Stimulated activated CD8-positive, alpha-beta memory T cell treated with anti-CD3 and anti-CD28 coated beads, Interleukin-15, amount 100 ng/mL, for 24 hours (primary cell): ENCODE measurements at places on chromosomes 2 and 18.

- no peak for DNase-seq
Measured at GRCh38 chr18:38239606-38240005, 674.0 kb upstream of the CELF4 start.

DNA sequence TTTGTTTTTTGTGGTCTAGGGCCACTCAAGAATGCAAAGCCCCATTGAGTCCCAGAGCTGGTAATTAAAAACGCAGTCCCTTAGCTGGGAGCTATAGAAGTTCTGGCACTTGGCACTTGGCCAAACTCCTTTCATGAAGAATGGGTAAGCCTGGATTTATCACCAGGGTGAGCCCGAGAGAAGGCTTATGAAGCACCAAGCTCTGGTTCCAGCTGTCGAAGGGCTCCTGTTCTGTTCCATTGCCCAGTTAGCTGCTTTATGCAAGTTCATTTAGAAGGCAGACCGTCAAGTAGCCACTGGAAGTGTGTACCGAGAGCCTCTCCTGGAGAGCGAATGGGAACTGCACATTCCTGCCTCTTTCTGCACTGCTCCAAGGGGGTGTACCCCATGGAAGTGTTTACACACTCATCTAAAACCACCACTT is 14.2 kb downstream of the ECEL1 start:
- DNase-seq, result no peak

DNA sequence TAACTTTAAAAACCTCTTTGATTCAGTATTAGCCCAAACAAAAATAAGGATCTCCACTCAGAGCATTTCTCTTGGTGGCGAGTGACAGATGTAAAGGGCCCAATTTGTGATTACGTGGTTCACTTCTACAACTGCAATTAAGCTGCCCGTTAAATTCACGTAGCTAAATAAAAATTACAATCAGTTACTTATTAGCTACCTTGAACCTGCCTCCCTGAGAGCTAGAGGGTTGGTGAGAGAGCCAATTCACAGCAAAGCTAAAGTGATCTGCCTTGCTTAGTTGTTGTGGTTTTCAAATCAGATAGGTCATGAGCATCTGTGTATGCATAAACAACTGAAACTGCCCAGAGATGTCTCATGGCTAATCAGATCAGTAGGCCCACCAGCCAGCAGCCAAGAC is 156.7 kb downstream of the RNF152 start:
- DNase-seq, result no peak

DNA sequence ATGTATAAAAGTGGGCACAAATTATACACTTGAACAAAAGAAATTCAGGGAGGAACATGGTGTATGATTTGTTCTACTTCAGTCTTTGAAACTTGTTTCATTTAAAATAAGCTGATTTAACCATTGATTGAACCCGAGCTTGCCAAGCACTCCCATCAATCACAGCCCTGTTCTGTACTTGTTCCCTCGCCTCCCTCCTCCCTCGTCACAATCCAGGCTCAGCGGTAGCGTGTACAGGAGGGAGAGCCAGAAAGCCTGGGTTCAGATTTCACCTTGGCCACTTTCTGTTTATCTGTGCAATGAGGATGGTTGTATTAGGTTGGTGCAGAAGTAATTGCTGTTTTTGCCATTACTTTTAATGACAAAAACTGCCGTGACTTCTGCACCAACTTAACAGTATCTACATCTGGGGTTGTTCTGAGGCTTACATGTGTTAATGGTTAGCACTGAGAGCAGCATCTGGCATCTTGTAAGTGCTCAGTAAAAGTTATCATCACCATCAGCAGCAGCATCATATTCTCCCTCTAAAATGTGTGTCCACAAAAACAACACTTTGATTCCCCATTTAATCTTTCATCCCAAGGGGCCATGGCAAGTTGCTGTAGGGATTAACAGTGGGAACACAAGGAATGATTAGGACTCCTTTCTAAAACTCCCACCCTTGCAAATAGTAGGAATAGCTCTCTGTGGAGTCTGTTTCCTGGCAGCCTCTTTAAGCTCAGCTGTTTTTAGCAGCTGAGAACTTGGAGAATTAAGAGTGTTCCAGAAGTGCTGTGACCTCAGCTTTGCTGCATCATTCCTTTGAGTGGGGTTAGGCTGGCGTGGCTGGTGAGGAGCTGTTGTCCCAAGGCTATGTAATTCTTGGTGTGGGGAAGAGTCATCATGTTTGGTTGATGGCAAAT is 4.7 kb downstream of the DPYSL5 start:
- DNase-seq, result no peak

DNA sequence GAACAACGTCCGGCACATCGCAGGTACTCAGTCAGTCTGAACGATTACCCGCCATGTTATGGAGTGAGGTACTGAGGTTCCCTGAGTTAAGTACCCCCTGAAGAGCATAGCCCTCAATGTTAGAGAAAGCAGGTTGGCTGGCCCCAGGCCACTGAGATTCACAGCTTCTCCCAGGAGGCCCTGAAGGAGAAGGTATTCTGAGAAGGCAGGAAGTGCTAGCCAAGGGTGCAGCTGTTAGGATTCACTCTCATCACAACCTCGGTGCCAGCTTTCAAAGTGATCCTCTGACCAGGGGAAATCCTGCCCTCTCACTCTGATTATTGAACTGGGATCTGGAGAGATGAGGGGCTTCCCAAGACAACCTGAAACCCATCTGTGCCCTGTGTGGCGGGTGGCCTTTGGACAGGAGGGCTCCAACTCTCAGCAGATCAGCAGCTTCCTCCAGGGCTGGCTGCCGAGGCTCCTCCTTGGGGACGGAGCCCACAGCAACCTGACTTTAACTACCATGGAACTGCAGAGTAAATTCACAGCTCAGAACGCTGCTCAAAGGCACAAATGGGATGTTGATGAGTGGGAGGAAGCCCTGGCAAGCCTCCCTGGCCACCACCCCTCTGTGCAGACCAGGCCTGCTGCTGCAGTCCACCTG is 7.8 kb downstream of the EHD3 start:
- no peak for DNase-seq

GRCh38 chr2:27942612-27943547 is 52.4 kb downstream of the BABAM2 start:
- DNase-seq, result no peak

- DNase-seq, result no peak
Measured at GRCh38 chr18:21943456-21943855, 202.9 kb downstream of the MIB1 start.

GRCh38 chr2:113992090-113992489 is 102.2 kb downstream of the ACTR3 start:
- DNase-seq, result no peak

- DNase-seq, result no peak
Measured at GRCh38 chr2:29702276-29702675, 219.1 kb downstream of the ALK start.

DNA sequence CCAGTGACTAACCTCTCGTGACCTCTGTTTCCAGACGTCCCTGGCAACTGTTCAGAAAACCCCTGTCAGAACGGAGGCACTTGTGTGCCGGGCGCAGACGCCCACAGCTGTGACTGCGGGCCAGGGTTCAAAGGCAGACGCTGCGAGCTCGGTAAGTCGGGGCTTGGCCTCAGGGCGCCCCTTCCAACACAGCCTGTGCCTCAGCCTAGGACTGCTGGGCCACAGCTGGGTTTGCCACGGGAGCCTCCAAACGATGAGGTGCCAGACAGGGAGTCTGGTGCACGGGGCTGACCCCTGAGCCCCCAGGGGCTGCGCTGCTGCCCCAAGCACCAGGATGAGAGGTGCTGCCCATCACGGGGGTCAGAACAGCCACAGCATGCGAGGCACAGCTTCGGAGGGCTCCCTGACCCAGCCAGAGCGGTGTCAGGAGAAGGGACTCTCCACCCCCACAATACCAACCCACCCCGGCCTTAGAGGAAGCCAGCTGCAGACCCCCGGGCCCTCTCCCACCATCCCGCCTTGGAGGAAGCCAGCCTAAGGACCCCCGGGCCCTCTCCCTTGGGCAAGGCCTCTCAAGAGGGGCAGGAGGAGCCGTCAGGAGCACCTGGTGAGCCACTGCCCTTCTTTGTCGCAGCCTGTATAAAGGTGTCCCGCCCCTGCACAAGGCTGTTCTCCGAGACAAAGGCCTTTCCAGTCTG is 20.3 kb downstream of the MTERF4 start:
- no peak for DNase-seq

GRCh38 chr2:20443276-20443920 is 3.5 kb upstream of the RHOB start:
- DNase-seq, result no peak

DNA sequence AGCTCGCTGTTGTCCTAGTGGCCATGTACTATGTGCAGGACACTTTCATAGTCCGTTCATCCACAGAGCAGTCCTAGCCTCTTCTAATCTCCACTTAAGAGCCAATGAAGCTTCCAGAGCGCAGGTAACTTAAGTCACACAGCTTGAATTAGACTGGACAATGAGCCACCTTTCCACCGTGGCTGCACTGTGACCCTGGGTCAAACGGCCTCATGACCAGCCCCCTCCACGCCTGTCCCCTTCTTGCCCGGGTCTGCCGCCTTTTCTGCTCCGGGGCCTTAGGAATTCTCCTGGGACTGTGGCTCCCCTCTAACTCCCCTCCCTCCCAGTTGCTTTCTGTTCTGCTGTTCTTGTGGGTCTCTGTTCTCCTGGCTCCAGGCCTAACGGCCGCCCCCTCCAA is 8.4 kb upstream of the PRKCE start:
- DNase-seq, result no peak

GRCh38 chr18:24187049-24187448 is 48.2 kb downstream of the CABYR start:
- no peak for DNase-seq

GRCh38 chr2:70686577-70687460 is 81.2 kb downstream of the ADD2 start:
- DNase-seq, result no peak
